ENCODE measurements at places on chromosomes 3 and 15. TPM values are rescaled to one million over a fixed set of nuclear protein-coding genes. Genes with fewer than 3 reads are reported as not detected.

GRCh38 chr3:50494126-50494525 lies 9.3 kb downstream of the CACNA2D2 start:
- DNase-seq = no peak

DNA sequence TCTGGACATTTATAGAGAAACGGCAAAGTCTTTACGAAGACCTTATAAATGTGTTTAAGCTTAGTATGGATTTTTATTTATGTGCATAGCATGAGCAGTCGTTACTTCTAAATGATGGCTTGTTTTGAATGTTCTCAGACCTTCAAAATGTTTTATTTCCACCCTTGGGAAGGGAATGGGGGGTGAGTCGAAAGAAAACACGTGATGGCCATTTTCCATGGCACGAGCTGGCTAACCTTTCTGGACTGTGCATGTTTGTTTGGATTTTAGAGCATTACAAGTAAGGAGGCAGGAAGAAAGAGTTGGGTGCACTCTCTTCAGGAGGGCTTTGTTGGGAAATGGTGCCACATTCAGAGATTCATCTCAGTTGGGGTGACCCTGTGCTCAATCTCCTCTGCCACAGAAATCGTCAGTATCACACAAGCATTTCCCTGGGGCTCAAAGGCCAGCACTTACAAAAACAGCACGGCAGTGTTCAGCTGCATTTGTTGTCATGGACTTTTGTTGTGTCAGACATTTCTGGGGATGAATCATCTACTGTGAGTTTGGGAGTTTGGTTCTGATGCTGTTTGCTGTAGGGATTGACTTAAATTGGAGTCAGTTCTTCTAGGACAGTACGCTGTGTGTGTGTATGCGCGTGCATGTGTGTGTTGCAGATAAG lies 52.3 kb upstream of the ADAMTS9 start:
- DNase-seq = no peak

DNA sequence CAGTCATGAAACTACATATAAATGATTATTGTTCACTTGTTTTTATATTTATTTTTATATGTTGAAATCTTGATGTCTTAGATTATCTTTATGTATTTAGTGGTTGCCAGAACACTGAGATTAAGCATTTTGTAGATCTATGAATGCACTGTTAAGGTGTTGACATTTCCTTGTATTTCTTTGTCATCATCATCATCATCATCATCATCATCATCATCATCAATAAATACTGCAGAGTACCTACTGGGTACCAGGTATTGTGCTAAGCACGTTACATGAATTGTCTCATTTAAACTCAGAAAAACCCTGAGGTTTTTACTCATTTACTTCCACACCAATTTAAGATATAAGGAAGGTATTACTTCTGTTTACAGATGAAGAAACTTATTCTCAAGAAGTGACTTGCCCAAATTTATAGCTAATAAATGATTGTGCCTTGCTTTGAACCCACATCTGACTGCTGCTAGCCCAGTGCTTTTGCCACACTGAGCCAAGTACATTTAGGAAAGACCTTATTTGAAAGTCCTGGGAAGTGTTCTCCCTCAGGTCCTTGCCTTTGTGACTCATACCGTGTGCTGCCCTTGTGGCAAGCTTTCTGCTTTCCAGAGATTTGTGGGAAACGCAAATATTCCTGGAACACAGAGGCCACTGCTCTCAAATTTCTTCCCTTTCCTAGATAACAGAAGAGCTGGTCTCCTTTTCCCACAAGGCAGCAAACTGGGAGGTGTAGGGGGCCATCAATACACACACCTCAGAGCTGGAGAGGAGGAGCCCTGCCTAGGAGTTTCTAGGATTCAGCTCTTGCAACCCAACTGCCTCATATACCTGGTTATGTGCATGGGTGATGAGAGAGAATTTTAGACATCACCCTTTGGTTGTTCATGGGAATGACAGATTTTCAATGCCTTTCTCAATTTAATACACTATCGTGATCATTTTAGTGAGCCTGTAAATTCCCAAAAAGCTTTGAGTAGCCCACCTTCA lies 115.4 kb upstream of the C15orf61 start:
- no peak for DNase-seq

GRCh38 chr15:60397772-60398445 lies at the start of gene ANXA2:
TSS of gene ANXA2 (minus strand) at chr15:60397986. CDS start at chr15:60386075, 11,911 bp downstream.
- peak; percentile 86 for DNase-seq

GRCh38 chr15:94237903-94238302 lies 6.5 kb downstream of the MCTP2 start:
- DNase-seq = no peak

- DNase-seq = no peak
Observed at GRCh38 chr3:52065264-52065756, 8.9 kb upstream of the DUSP7 start.

GRCh38 chr3:71972031-71972430 lies 187.1 kb upstream of the PROK2 start:
- no peak for DNase-seq

- DNase-seq = no peak
Observed at GRCh38 chr3:16692486-16693344, 87.5 kb upstream of the DAZL start.

GRCh38 chr15:55403531-55403930 lies 4.6 kb downstream of the CCPG1 start:
- DNase-seq = no peak

- DNase-seq = no peak
Observed at GRCh38 chr3:46943237-46944187, 33.0 kb downstream of the CCDC12 start.

DNA sequence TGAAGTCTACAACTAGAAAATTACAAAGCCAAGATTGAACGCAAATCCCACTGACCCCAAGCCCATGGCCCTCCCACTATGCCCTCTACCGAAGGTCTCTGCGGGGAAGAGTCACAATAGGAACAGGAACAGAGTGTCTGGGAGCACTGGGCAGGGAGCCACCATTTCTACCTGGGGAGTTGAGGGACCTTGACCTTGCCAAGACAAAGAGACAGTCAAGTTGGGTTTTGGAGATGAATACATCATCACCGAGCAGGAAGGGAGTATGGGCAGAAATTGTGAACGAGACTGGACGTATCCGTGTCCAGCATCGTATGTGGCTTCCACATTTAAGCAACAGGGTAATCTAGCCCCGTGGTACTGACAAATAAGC lies 30.8 kb upstream of the BFSP2 start:
- DNase-seq = no peak

DNA sequence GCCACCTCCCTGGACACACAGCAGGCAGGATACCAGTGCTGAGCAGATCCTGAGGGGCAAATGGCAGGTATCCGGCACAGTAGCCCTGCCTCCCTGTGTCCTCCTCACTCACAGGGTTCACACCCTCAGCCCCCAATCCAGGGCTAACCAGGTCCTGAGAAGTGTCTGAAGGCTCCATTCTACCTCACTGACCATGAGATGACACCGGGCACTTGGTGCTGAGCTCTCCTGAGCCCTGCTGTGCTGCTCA lies 115.4 kb upstream of the ATP2B2 start:
- no peak for DNase-seq

- DNase-seq = no peak
Observed at GRCh38 chr3:144409319-144409718, 437.7 kb downstream of the DIPK2A start.

- DNase-seq = no peak
Observed at GRCh38 chr15:98755781-98756180, 107.4 kb downstream of the IGF1R start.

GRCh38 chr3:140761076-140761639 lies 83.3 kb downstream of the TRIM42 start:
- no peak for DNase-seq

DNA sequence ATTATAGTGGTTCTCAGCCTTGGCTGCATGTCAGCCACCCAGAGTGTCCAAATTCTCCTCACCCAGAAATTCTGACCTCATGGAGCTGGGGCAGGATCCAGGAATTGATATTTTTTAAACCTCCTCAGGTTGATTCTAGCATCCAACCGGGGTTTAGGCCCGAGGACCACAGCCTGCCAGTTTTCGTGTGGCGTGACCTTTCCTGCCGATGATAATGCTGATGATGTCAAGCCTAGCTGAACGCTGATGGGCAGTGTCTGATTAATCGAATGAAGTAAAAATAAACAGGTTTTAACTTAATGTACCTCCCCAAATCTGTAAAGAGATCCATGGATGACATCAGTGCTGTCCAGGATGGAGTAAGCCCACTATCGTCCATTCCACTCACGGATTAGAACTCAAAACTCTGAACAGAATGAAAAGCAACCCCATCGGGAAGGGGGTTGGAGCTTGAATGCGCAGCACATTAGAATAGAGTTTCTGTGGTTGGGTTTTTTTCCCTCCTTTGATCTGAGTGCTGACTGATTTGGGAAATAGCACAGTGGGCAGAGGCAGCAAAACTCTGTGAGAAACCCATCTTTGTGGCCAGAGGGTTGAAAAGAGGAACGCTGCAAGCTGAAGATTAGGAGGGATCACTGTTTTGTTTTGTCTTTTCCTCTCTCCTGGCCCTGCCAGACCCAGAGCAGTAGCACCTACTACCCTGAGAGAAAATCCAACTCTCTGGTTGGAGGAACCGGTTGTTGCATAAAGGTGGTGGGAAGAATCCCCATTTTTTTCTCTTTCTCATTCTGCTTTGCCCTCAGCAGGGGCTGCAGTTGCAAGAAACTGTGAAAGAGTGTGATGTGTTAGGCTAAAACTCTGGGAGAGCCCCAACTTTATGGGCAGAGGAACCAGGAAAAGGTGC lies 153.9 kb downstream of the APBA2 start:
- no peak for DNase-seq

DNA sequence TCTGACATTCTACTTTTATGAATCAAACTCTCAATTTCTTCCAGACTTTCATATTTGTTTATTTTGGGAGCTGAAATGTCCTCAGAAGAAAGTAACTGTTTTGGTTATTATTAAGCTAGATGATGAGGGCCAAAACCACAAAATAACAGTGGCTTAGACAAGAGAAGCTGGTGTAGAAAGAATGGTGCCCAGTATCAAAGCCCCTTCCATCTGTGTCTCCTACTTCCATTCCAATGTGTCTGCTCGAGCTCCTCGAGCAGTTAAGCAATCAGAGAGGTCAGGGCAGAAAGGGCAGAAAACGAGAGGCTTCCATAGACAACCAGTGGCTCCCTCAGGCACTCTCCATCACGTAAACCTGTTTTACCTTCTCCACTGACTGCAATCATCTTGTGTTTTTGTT lies 59.7 kb upstream of the MAGI1 start:
- DNase-seq = no peak

DNA sequence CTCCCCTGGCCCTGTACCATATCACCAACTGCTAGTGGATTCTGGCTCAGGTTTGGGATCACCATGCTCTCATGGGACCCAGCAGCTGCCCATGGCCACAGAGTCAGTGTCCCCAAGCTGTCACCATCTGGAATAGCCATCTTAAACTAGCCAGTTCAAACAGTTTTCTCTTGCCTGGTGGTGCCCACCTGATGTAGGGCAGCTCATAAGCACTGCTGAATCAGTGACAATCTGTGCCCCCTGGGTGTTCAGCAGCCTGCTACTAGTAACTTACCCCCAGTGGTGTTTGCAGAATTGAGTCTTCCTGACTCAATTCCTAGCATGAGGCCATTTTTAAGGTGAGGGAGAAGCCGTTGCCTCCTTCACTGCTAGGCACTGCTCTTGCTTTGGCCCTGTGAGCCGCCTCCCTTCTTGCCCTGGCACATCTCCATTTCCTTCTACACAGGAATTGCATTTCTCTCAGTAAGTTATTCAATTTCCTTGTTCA lies 7.9 kb downstream of the RPSA start:
- DNase-seq = peak; percentile 45

GRCh38 chr3:188191460-188191859 lies 37.5 kb downstream of the LPP start:
- DNase-seq = no peak

GRCh38 chr3:127870156-127870555 lies 44.9 kb upstream of the KBTBD12 start:
- no peak for DNase-seq

DNA sequence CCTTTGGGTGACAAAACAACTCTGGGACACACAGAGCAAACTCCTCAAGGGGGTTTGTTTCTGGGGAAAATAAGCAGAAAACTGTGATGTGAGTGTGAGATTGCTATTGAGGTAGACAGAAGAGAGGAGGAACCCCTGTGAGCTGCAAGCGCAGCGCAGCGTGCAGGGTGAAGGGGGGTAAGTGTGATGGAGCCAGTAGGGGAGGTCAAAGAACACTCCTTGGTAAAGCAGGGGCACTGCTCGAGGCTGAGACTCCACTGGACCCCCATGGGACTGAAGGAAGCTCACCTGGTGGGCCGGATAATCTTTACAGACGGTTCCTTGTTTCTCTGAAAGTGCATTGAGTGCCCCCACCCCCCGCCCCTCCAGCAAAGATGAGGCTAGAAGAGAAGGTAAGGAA lies 7.5 kb downstream of the INAFM2 start:
- no peak for DNase-seq

GRCh38 chr15:73597036-73597638 lies 36.1 kb downstream of the NPTN start:
- no peak for DNase-seq

- DNase-seq = no peak
Observed at GRCh38 chr3:173703771-173704170, 306.2 kb downstream of the NLGN1 start.

- DNase-seq = no peak
Observed at GRCh38 chr3:146511402-146512134, 32.8 kb downstream of the PLSCR1 start.

- DNase-seq = no peak
Observed at GRCh38 chr3:4664412-4664811, 171.3 kb downstream of the ITPR1 start.

DNA sequence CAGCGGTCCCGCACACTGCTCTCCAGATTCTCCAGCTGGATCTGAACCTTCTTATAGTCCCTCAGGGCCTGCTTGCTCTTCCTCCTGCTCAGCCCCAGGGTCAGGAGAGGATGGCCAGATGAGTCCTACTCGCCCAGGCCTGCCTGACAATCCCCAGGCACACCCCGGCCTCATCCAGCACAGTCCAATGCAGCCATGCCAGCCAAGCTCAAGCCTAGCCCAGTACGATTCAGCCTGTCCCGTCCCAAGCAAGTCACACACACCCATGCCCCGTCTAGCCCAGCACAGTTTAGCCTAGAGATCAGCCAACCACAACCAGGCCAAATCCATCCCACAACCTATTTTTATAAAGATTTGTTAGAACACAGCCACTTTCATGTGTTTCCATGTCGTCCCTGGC lies 16.8 kb downstream of the PLXNB1 start:
- no peak for DNase-seq

GRCh38 chr15:45892182-45892581 lies 257.4 kb downstream of the SQOR start:
- DNase-seq = no peak

GRCh38 chr3:154301561-154301960 lies 22.7 kb downstream of the DHX36 start:
- DNase-seq = no peak

- DNase-seq = no peak
Observed at GRCh38 chr3:147422196-147422595, 13.0 kb downstream of the ZIC1 start.

- peak; percentile 19 for DNase-seq
Observed at GRCh38 chr3:53230789-53231188, 25.0 kb downstream of the TKT start.

- no peak for DNase-seq
Observed at GRCh38 chr3:50737906-50738598, 63.3 kb downstream of the DOCK3 start.

The PLAAT1 gene
- 5.6 TPM for total RNA-seq

The TBCCD1 gene
- 7.4 TPM for total RNA-seq

The HPS3 gene
- total RNA-seq = 45.6 TPM

The CIB2 gene
- total RNA-seq = 37.1 TPM

The DNAH12 gene
- total RNA-seq = not detected

The ATP10A gene
- 3.9 TPM for total RNA-seq

The MAGEF1 gene
- 34.8 TPM for total RNA-seq

The FANCD2OS gene
- not detected for total RNA-seq

The DUOXA2 gene
- not detected for total RNA-seq

The DUOX1 gene
- 2.3 TPM for total RNA-seq

The PRRT3 gene
- 18.8 TPM for total RNA-seq

The ADGRG7 gene
- not detected for total RNA-seq

The SLC28A1 gene
- total RNA-seq = not detected

The PIAS1 gene
- 31.1 TPM for total RNA-seq

The THRB gene
- 8.6 TPM for total RNA-seq

Data from H9 (cell line).